Fibroblast of lung (primary cell): ENCODE measurements at places on chromosomes 7 and 10.

DNA sequence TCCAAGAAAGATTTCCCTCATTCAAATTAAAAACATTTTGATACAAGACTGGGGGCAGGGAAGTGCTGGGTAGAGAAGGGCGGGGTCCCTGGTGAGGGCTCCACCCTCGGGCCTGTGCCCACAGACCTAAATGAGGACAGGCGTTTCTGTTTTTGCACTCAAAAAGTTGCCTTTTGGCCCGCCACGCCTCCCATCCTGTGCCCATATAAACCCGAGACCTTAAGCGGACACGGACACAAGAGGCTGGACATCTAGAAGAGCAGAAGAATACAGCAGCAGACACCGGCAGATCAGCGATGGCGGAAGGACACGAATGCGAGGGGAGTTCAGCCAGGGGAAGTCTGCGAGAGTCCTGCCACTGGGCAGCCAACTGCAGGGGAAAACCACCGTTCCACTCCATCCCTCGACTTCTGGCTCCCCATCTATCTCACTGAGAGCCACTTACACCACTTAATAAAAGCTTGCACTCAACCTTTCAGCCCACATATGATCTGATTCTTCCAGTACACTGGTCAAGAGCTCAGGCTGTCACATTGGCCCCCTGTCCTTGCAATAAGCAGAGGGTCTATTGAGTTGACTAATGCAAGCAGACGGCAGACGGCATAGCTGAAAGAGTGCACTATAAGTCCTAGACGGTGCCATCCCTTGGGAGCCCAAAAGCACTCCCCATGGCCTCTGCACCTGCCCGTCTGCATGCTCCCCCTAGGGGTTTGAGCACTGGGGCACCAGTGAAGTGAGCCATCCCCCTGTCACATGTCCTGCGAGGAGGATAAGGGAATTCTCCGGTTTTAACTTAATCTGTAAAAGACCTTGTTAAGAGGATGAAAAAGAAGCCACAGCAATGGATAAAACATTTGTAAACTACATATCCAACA lies 181.8 kb upstream of the PRSS1 start:
- DNase-seq = no peak
- H3K36me3 ChIP-seq = no peaks in the 10 kb centered on the region
- peaks cover 16% of the 10 kb centered on the region for H3K4me1 ChIP-seq
- H3K27me3 ChIP-seq = no peaks in the 10 kb centered on the region
- H3K27ac ChIP-seq = no peak overlapping the region

DNA sequence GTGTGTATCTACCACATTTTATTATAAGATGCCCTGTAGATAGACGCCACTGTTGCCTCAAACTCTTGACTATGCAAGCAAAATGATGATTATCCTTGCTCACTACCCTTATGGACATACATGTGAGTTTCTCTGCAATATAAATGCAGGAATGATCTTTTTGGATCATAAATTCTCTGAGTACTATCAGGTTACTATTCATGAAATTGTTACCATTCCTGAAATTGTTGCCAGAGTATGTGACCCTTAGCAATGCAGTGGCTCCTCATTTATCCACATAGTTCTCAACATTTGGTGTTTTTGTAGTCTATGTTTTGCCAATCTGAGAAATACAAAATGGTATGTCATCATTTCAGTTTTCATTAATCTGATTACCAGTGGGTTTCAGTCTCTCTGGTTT lies 166.2 kb upstream of the FAM3C start:
- no peaks in the 10 kb centered on the region for H3K36me3 ChIP-seq
- H3K4me3 ChIP-seq = no peak overlapping the region
- H3K4me1 ChIP-seq = no peaks in the 10 kb centered on the region
- DNase-seq = peak; percentile 61
- H3K27ac ChIP-seq = no peak overlapping the region
- no peaks in the 10 kb centered on the region for H3K27me3 ChIP-seq

- no peaks in the 10 kb centered on the region for H3K27me3 ChIP-seq
- no peak for DNase-seq
- H3K4me3 ChIP-seq = no peak overlapping the region
- no peaks in the 10 kb centered on the region for H3K4me1 ChIP-seq
- H3K36me3 ChIP-seq = no peaks in the 10 kb centered on the region
These were observed 161.4 kb downstream of the GPAM start for GRCh38 chr10:112022196-112022595.

DNA sequence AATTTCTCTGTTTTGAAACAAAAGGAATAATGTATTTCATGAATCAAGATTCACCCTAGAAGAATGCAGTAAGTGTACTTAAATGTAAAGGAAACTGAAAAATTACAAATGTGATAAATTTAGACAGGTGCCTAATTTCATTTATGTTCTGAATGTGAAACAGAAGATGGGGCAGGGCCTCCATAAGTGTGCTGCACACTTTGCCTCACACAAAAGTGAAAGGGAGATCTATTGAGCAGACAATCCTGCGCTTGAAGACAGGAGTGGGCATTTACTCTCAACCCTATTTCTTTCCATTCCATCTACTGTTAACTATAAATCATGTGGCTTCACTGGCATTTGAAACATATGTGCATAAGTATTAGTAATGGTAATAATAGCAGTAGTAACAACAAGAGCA lies 36.2 kb downstream of the GNG11 start:
- no peaks in the 10 kb centered on the region for H3K36me3 ChIP-seq
- no peaks in the 10 kb centered on the region for H3K27me3 ChIP-seq
- DNase-seq = no peak
- peaks cover 3% of the 10 kb centered on the region for H3K4me1 ChIP-seq
- no peak overlapping the region for H3K4me3 ChIP-seq

- H3K27ac ChIP-seq = no peak overlapping the region
- no peak for DNase-seq
- peaks cover 3% of the 10 kb centered on the region for H3K36me3 ChIP-seq
- H3K4me3 ChIP-seq = no peak overlapping the region
These were observed 157.0 kb downstream of the TPST1 start for GRCh38 chr7:66362136-66362535.

DNA sequence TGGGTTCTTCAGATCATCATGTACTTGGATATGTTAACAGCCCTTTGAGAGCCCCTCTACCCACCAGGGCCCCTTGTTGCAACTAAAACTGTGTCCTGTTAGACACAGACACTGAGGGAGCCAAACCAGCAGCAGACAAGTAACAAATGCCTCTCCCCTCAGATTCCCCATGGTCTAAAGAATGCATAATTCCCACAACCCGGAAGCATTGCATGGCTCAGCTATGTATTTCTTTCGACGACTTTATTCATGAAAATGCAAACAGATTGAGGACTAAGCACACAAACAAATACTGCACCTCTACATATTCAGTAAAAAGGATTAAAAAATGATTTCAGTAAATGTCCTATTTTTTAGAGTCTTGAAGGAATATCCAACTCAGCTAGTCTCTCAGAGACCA lies 70.1 kb upstream of the HECW1 start:
- H3K4me3 ChIP-seq = no peak overlapping the region
- no peaks in the 10 kb centered on the region for H3K36me3 ChIP-seq
- H3K27me3 ChIP-seq = no peaks in the 10 kb centered on the region
- no peak overlapping the region for H3K27ac ChIP-seq
- no peaks in the 10 kb centered on the region for H3K4me1 ChIP-seq
- DNase-seq = no peak

- H3K36me3 ChIP-seq = no peaks in the 10 kb centered on the region
- no peak overlapping the region for H3K4me3 ChIP-seq
- H3K4me1 ChIP-seq = no peaks in the 10 kb centered on the region
- H3K27me3 ChIP-seq = no peaks in the 10 kb centered on the region
These were observed 313.1 kb downstream of the SKIDA1 start for GRCh38 chr10:21212348-21212747.

- H3K4me3 ChIP-seq = no peak overlapping the region
- no peaks in the 10 kb centered on the region for H3K36me3 ChIP-seq
- peaks cover 36% of the 10 kb centered on the region for H3K27me3 ChIP-seq
- no peak overlapping the region for H3K27ac ChIP-seq
- DNase-seq = no peak
These were observed 22.6 kb upstream of the PSMG3 start for GRCh38 chr7:1592299-1592871.
